ENCODE measurements at places on chromosomes 1 and 21. TPM values are rescaled to one million over a fixed set of nuclear protein-coding genes. Genes with fewer than 3 reads are reported as not detected.

DNA sequence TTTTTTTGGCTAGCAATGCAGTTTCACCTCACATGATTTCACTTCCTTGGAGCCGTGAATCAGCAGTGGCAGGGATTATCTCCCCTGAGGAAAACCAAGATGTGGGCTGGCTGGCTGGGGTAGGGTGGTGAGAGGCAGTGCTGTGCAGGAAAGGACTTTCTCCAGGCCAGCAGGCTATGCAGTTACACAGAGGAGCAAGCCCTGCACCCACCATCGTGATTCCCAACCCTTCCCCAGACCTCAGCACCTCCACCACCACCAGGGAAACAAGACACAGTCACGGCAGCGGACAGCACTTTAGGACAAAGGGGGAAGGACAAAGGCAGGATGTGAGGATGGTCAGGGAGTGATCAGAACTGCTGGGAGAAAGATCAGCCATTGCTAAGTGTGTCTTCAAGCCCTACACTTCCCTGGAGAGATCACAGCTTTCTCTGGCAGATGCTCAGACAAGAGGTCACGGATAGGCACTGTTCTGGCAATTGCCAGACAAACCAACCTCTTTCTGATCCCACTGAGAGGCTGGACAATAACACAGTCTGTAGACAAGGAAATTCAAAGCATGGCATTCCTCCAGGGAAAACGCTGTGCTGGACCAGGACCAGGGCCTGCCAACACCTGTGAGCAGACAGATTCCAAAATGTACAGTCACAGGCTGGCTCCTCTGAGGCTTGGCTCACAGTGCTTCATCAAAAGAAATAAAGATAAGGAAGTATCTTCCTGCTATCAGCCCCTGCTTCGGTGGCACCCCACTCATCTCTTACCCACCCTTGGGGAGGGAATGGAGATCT, 509.4 kb downstream of the SMYD3 start:
- DNase-seq = peak; percentile 56

- no peak for DNase-seq
Measured at GRCh38 chr1:246513619-246514343, 6.7 kb upstream of the SMYD3 start.

DNA sequence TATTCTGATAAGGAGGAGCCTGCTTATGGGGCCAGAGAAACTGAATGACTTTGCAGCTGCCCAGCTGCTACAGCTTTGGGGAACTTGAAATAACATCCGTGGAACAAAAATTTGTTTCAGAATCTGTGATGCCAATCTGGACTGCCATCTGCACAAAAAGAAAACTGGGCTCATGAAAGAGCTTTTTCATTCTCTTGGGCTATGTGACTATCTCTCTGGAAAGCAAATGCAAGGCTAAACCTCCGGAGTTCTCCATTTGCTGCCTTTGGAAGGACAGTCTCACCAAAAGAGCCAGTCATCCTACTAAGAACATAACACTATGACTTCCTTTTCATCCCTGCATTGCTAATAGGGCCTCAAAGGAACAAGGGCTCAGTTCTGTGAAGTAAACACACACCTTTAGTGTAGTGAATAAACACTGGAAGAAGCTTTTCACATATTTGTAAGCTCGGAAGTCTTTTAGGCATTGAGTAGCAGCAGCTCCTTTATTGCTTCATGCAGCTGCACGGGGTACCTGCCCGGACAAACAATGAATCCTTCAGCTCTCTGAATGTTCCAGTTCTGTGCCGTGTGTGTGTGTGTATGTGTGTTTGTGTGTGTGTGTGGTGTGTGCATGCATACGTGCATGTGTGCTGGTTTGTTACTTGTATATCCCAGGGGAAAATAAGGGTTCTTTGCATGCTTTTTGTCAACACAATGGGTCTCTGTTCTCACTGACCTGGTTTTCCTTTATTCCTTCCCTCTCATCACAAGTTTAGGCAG, 255.5 kb upstream of the SGIP1 start:
- DNase-seq = no peak

DNA sequence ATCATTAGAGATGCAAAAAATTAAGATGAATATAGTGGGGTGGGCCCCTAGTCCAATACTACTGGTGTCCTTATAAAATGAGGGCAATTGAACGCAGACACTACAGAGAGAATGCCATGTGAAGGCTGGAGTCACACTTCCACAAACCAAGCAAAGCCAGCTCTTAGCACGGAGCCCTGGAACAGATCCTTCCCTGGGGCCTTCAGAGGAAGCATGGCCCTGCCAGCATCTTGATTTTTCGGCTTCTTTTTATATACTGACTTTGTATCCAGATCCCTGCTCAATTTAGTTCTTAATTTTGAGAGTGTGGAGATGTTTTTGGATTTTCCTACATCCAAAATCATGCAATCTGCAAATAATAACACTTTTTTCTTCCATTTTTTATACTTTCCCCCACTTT, 10.2 kb upstream of the KIAA1614 start:
- no peak for DNase-seq

GRCh38 chr1:109946511-109946910, 35.9 kb downstream of the CSF1 start:
- no peak for DNase-seq

GRCh38 chr1:42784946-42785693, at the start of gene TMEM269:
Gene TMEM269 (plus strand): TSS chr1:42784991. CDS start chr1:42789894, 4,903 bp downstream.
- DNase-seq = no peak

DNA sequence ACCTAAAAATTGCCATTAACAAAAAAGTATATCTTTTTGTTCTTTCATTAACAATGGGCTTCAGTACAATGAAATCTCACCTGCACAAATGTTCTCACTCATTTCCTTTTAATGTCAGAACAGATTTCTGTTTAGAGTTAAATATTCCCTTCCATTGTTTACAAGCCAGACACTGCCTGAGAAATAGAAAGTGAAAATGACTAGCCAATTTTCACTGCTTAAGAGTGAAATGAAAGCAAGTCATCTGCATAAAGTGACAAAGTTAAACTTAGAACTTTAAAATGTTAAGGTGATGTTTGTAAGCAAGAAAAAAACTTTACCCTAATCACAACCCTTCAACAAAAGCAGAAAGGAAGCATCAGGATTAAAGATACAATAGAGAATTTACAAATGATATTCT, 27.5 kb downstream of the COA6 start:
- no peak for DNase-seq

DNA sequence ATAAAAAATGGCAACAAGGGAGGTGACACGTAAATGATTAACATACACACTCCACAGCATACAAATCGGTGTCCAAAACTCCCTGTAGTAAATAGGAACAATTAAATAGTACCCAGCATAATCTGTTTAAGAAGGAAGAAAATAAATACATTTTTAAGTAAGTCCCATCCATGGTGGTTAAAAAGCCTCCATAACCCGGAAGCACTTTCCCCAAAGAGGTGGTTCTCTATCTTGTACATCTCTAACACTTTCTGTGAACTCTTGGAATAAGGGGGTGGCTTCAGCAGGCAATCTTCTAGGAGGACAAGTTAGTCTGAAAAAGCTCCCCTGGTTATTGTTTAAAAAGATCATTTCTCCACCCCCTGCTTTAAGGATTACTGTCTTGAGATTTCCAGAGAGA, 76.9 kb downstream of the PTPN14 start:
- DNase-seq = no peak

DNA sequence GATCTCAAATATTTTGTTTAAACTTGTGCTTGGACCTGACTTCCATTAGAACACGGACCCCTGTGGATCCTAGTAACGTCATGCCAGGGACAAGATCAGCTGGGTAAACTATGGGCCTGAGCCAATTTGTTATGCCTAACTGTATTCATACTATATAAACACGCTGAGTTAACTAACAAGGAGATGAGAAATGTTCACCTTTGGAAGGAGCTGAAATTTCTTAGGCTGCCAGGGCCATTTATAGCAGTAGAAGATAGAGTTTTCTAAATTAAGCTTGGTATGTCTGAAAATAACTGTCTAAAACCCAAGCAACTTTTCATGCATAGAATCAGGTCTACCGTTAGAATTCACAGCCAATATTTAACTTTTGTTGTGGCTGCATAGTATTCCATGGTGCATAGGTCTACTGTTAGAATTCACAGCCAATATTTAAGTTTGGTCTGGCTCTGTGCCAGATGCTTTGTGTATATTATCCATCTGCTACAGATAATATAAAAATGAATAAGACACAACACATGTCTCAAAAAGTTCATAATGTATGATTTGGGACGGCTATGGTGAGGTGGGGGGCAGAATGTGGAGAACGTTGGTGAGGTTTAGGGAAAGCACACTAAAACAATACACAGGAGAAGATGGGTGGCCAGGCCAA, 61.5 kb downstream of the NMNAT2 start:
- DNase-seq = no peak

GRCh38 chr1:151047591-151047924, at the start of gene C1orf56:
Gene C1orf56 (plus strand): TSS chr1:151047751. CDS start chr1:151047848, 97 bp downstream.
- peak; percentile 68 for DNase-seq

- DNase-seq = no peak
Measured at GRCh38 chr1:22543679-22544078, 19.6 kb upstream of the EPHA8 start.

DNA sequence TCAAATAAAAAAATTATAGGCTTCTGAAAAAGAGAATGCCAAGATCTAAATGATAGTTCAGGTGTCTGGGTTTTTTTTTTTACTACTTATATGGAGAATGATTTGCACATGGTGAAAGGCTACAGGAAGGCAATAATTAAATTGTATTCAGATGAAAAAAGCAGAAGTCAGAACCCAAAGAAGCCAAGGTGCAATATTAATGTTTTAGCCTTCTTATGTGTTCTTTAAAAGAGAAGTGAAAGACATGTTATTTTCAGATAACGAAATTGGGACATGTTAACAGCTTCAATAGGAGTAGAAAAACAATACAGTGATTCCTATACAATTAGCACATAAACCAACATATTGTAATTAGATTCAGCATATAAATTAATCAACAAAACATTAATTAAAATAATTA, 452.9 kb upstream of the PRMT6 start:
- no peak for DNase-seq

DNA sequence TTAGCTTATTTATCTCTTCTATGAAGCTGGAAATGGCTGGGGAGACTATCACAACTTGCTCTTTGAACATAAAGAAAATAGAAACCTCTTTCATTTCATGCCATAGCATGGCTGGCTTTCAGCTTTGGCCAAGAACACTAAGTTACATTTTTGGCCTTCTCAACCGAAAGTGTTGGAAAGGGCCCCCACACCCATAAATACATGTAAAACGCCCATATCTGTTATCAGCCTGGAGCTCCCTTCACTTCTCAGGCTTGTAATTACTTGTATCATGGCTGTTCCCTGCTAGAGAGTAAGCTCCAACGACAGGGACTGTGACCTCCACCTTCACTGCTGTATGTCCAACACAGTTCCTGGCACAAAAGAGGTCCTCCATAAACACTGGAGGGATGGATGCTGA, 12.7 kb upstream of the EIF4G3 start:
- DNase-seq = no peak

DNA sequence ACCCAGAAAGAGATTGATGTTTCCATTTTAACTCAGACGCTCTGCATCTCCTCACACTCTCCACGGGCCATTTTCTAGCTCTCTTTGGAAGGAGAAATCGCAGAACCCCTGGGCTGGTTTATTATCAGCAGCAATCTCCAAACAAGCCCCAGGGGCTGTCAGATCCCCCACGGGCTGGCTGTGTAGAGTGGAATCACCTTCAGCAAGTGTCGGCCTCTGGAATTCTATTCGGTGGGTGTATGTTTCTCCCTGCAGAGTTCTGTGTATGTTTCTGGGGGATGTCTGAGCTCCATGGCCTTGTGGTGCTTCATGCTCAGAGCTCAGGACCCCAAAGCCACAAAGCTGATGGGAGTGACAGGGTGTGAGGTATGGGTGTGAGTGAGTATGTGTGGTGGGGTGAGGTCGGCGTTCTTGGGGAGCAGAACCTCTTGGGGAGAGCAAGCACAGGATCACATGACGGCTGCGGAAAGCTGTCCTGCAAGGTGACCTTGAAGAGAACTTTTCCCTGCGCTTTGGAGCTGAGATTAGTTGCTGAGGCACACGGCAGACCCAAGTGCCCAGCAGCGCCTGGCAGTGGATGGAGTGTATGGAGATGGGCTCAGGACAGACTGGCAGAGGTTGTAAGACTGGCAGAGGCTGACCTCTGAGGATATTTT, 489 bp downstream of the ACOT11 start:
- DNase-seq = no peak

ETNK2 gene
- 4.4 TPM for total RNA-seq

HENMT1 gene
- 1.4 TPM for total RNA-seq

MX2 gene
- total RNA-seq = 5.4 TPM

HES3 gene
- not detected for total RNA-seq

AHDC1 gene
- 40.1 TPM for total RNA-seq

COL6A1 gene
- 154 TPM for total RNA-seq

WDR3 gene
- 10.8 TPM for total RNA-seq

GBP6 gene
- 0.08 TPM for total RNA-seq

TMEM51 gene
- total RNA-seq = 4.1 TPM

FCRL4 gene
- total RNA-seq = not detected
